ENCODE measurements at places on chromosomes 3 and 15.

DNA sequence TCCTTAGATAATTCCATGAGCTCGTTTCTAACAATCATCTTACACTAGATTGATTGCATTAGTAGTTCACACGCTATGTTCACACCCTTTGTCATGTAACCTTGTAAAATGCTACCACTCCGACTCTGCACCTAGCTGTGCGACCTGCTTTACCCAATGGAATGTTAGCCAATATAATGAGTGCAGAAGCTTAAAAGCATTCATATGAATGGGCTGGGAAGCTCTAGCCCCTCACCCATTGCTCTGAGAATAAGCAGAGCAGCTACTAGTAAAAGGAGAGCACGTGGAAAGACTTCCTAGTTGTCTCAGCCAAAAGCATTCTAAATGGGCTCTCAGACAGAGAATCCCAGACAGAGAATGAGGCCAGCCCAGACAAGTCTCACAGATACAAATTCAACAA is 410.6 kb upstream of the UBE2E2 start:
- no peak for DNase-seq

DNA sequence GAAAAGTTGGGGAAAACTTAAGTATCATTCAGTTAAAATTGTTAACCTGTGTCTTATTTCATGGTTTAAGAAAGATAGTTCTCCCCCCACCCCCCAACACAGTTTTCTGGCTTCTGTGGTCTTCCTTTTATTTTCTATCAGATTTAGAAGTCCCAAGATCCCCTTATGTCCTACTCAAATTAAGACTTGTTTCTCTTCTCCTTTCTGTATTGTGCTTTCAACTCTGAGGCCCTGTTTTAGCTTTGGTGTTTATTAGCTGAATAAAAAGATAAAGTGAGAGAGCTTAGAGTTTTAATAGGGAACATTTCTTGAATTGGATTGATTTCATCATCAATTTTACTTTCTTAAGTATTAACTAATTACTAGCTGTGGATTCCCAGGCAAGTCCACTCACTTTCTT is 62.6 kb downstream of the AKAP13 start:
- DNase-seq, result no peak

- no peak for DNase-seq
Measured at GRCh38 chr3:4008205-4008604, 209.0 kb downstream of the LRRN1 start.

- no peak for DNase-seq
Measured at GRCh38 chr15:74592222-74592621, 23.4 kb upstream of the CLK3 start.

- no peak for DNase-seq
Measured at GRCh38 chr3:138846262-138846791, 11.6 kb upstream of the PIK3CB start.

Measured in right kidney (tissue), 9 donors.